Activated CD4-positive, alpha-beta memory T cell treated with anti-CD3 and anti-CD28 coated beads for 36 hours (primary cell): ENCODE measurements at places on chromosomes 5 and 9. TPM values are rescaled to one million over a fixed set of nuclear protein-coding genes. Genes with fewer than 3 reads are reported as not detected.

AK8 gene
- total RNA-seq: 0.39 TPM

- H3K4me1 ChIP-seq: peaks cover 4% of the 10 kb centered on the region
- no peaks in the 10 kb centered on the region for H3K36me3 ChIP-seq
- H3K4me3 ChIP-seq: no peak overlapping the region
- no peak for DNase-seq
- H3K27ac ChIP-seq: no peak overlapping the region
These were observed 84.4 kb upstream of the KLF9 start for GRCh38 chr9:70498866-70499265.

GRCh38 chr5:73031839-73032238 lies 76.0 kb downstream of the FCHO2 start:
- H3K27me3 ChIP-seq: no peaks in the 10 kb centered on the region
- no peak overlapping the region for H3K4me3 ChIP-seq
- H3K36me3 ChIP-seq: no peaks in the 10 kb centered on the region
- H3K27ac ChIP-seq: no peak overlapping the region
- no peak for DNase-seq

DNA sequence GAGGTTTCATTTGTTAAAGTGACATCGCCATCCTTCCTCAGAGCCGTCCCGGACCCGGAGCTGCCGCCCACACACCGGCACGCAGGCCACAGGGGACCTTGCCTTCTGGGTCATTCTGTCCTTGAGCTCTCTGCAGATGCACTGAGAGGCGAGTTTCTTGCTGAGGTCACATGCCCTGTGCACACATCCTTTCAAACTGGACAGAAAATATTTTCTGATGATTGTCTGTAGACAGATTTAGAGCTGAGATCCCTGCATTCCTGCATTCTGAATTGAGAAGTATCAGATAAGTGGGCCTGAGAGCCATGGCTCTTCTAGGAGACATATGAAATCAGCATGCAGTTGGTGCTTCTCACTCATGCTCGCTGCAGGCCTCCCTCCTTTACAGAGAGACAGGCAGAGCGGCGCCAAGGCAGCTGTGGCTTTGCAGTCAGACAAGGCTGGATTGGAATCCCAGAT lies 25.4 kb downstream of the BOD1 start:
- DNase-seq: no peak
- H3K4me3 ChIP-seq: no peak overlapping the region
- no peaks in the 10 kb centered on the region for H3K27me3 ChIP-seq
- H3K36me3 ChIP-seq: peaks cover 40% of the 10 kb centered on the region
- no peak overlapping the region for H3K27ac ChIP-seq

- H3K4me1 ChIP-seq: no peaks in the 10 kb centered on the region
- H3K4me3 ChIP-seq: no peak overlapping the region
- H3K36me3 ChIP-seq: peaks cover 2% of the 10 kb centered on the region
- no peaks in the 10 kb centered on the region for H3K27me3 ChIP-seq
- no peak overlapping the region for H3K27ac ChIP-seq
These were observed 123.4 kb downstream of the ARL15 start for GRCh38 chr5:54186912-54187445.

- no peaks in the 10 kb centered on the region for H3K36me3 ChIP-seq
- no peak overlapping the region for H3K27ac ChIP-seq
- H3K27me3 ChIP-seq: no peaks in the 10 kb centered on the region
- no peak for DNase-seq
- no peaks in the 10 kb centered on the region for H3K4me1 ChIP-seq
- no peak overlapping the region for H3K4me3 ChIP-seq
These were observed 625.5 kb downstream of the CHSY3 start for GRCh38 chr5:130529511-130530485.
